ENCODE measurements at places on chromosomes 6 and 20.

DNA sequence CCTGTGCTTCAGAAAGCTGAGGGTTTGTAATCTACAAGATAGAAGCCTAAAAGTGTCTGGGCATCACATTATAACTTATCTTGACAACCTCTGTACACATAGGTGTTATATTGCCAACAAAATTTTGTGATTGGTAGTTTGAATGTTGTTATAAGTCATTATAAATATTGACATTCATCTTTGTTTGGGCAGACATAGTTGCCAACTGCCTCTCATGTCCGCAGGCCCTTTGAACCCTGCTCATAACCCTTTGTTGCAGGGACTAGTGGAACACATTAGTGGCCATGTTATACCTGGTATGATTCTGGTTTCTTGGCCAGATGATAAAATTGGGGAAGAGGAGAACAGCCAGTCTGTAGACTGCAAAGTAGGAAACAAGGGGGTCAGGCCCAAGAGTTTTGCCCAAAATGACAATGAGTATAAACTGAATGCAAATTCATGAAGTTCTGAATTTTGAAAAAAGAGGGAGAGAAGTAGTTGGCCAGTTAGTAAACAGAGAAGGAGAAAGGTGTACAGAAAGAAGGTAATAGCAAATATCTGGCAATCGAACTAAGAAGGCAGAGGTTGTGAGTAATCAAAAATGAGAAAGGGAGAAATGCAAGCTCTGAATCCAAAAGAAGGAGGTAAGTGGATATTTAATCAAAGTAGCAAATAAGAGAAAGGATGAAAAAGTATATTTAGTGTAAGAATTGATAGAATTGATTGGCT is 21.6 kb upstream of the LMBRD1 start:
- no peak for DNase-seq

- no peak for DNase-seq
Observed at GRCh38 chr20:36273414-36274180, 32.5 kb upstream of the DLGAP4 start.

DNA sequence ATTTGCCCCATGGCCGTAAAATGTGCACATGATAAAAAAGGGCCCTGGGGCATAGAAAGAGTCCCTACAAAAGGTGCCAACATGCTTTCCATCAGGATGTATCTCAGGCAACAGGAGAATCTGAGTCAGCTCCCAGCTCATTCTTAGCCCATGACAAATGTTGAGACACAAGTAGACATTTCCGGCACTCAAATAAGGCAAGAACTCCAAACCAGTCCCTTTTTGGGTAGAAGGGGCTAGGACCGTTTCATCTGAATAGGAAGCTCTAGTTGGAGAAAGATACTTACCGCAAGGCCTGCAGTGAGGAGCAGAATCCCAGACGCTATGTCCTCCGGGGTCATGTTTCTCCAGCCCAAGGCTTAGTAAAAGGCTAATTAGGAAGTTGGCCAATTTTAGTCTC is 261.0 kb upstream of the RIN2 start:
- no peak for DNase-seq

DNA sequence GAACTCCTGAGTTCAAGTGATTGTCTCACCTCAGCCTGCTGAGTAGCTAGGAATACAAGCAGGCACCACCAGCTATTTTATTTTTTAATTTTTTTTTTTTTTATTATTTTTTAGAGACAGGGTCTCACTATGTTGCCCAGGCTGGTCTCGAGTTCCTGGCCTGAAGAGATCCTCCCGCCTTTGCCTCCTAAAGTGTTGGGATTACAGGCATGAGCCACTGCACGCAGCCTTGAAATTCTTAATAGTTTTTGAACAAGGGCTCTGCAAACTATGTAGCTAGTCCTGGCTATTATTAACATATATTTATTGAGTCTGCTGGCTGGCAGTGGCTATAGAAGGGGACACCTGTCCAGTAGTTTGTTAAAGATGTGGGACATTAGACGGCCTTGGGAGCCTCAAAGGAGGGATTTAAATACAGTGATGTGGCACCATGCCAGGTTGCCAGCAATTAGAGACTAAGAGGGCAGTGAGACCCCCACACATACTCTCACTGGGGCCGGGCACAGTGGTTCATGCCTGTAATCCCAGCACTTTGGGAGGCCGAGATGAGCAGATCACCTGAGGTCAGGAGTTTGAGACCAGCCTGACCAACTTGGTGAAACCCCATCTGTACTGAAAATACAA is 21.1 kb upstream of the TAF8 start:
- DNase-seq = no peak

DNA sequence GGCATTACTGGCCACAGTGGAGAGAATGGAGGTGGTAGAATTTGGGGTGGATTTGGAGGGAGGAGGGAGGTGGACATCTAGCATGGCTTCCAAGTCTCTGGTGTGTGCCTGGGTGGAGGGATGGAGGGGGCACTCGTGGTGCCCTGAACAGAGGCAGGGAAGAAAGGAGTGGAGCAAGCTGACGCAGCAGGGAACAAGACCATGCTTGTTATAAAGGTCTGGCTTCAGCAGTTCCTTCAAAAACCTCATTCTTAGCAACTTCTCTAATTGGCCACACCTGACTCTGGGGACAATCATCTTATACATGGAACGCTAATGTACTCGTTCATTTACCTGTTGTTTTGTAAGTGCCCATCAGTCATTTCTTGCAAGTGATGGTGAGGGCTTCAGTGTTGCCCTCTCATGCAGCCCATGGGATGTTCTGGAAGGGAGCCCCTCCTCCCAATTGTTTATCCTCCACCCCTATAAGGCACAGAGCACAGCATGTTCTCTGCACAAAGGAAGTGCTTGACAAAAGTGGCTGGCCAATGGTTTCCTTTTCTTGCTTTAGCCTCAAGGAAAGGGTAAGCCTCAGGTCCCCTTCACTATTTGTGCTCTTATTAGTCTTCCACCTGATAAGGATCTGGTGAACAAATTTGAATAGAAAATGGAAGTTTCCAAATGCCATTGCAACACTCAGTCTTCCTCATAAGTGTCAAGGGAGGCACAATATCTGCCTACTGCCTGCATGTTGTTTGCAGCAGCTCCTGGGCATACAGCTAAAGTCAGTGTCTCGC is 39.3 kb downstream of the GFOD1 start:
- DNase-seq = no peak

- no peak for DNase-seq
Observed at GRCh38 chr20:50484271-50484976, 25.8 kb upstream of the PTPN1 start.

DNA sequence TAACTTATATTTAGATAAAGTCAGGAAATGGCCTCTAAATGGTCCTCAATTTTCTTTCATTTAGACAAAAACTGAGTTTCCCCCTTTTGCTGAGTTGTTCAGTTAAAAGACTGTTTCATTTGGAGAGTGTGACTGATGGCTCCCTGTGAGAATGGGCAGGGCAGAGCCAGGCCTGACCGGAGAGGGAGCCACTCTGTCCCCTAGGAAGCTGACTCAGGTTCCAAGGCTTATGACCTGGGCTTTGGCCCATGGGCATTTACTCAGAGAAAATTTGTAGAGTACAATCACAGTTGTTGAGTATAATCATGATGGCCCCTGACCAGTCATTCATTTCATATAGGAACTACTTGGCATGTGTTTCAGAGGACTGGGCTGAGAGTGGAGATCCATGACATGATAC is 37.0 kb upstream of the AIG1 start:
- DNase-seq = no peak

DNA sequence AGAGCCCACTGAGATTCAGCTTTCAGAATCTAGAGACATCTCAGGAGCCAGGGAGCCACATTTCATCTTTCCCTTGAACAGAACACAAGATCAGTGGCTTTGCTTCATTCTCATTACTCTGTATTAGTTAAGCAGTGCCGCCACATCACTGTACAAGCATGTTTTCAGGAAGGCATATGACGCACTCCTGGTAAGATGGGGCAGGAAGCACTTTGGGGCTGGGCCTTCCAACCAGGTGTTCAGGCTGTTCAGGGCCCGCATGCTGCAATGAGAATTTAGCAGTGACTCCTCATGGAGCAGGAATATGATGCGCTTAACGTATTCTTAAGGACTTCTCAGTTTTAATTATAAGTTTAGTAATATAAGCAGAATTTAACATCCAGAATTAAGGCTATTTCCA is 29.7 kb upstream of the GNRH2 start:
- no peak for DNase-seq

GRCh38 chr6:20712011-20712410 is 177.8 kb downstream of the CDKAL1 start:
- DNase-seq = no peak

GRCh38 chr6:152566103-152566875 is 70.9 kb downstream of the SYNE1 start:
- no peak for DNase-seq

DNA sequence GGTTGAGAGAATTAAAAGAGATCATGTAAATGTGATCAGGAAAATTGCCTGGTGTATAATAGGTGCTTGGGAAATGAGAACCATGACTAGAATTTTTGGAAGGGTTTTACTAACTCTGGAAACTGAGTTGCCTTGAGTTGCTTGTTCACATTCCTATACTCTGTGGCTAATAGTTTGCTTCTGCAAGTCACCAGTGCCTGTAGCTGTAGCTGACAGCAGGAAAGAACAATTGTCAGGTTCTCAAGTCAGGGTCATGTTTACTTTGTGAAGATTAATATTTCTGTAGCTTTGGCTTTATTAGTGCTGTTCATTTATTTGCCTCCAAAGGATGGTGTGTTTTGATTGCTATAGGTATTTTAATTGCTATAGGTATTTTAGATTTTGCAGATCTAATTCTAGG is 86.5 kb downstream of the EYA2 start:
- DNase-seq = no peak

DNA sequence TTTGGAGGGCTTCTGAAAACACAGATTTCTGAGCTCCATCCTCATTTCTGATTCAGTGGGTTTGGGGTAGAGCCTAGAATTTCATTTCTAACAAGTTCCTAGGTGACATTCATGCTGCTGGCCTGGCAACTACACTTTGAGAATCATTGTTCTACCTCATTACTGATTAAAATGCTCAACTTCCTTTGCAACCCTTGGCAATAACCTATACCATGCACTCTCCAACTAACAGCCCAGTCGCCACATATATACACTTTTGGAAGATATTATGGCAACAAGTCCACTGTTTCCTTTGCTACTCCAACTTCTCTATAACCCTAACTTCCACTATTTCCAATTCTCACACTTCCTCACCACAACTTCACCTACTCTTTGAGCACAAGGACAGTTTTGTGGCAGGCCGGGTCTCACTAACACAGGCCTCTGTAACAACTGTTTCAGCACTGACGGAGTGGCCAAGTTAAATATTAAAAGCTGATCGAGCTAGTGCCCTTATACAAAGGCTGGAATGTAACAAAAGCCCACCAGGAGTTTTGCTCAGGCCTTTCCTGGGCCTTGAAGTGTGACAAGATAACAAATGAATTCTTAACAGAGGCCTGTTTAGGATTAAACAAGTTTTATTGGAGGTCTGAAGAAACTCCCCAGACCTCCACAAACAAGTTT is 32.1 kb upstream of the RAB23 start:
- DNase-seq = no peak

DNA sequence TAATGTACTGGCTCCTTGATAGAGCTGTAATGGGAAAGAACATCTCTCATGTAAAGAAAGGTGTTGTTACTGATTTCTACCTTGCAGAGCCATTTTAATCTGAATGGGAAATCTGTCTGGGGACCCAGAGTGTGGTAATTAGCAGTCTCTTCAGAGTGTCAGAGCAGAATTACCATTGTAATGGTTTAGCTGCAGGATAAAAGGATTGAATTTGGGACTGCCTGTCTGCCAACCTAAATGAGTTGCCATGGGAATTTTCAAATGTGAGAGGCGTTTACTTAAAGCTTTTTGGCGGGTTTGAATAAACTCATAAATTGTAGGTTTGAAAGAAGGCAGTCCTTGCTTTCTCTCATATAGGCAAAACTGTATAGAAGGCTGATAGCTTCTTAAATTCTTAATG is 128.8 kb downstream of the QKI start:
- no peak for DNase-seq

DNA sequence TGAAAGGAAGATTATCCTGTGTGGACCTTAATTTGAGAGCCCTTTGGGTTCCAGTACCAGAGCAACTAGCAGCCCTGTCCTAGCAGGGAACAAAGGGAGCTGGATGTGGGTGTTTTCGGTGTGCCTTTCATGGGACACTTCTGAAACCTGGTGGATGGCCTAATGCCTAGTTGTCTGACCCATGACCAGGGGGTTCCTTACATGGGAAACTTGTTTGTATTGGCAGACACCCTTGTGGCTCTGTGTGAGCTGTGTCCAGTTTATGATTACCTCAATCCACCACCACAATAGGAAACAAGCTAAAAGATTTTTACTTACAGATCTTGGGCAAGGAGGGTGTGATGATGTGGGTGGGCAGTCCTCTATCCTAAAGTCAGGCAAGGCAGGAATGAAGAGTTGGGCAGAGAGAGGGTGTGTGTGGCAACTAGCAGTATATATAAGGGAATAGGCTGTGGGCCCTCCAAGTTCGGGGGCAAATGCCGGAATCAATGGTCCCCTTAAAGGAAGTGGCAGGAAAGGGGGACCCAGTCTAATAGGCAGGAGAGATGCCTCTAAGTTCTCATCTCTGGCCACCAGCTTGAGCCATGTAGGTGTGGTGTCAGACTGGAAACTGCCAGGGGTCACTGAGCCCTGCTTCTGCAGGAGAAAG is 264.6 kb downstream of the QKI start:
- DNase-seq = no peak

DNA sequence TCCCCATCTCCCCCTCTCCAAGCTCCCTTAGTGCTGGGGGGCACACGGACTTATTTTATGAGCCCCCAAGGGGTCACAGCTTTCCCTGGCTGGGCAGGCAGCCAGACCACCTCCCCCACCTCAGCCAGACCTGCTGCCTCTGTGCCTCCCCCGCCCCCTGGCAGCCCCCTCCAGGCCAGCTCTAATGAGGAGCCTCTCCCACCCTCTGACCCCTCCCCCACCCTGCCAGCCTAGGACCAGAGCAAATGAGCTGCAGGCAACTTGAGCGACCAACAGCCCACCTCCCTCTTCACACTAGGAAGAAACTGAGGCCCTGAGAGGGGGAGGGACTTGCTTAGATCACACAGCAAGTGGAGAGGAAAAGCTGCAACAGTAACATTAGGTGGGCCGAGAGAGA is 1.9 kb downstream of the GDF5 start:
- DNase-seq = no peak

DNA sequence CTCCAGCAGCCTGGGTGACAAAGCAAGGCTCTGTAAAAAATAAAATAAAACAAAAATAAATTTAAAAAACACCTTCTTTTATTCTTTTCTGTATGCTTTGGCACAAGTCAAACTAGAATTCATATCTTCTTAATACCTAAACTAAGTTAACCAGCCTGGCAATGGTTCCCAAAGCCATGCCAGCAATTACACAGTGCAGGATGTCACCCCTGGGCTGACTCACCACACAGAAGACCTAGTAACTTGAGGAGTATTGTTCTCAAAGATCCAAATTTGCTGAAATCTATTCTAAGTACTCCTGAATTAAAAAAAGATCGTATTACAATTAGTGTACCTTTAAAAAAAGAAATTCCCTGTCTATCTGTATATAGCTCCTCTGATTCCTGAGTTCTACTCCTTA is 162.7 kb upstream of the SGK1 start:
- DNase-seq = no peak

Measured in T-helper 22 cell (primary cell).